ENCODE measurements at places on chromosomes 1 and 21.

DNA sequence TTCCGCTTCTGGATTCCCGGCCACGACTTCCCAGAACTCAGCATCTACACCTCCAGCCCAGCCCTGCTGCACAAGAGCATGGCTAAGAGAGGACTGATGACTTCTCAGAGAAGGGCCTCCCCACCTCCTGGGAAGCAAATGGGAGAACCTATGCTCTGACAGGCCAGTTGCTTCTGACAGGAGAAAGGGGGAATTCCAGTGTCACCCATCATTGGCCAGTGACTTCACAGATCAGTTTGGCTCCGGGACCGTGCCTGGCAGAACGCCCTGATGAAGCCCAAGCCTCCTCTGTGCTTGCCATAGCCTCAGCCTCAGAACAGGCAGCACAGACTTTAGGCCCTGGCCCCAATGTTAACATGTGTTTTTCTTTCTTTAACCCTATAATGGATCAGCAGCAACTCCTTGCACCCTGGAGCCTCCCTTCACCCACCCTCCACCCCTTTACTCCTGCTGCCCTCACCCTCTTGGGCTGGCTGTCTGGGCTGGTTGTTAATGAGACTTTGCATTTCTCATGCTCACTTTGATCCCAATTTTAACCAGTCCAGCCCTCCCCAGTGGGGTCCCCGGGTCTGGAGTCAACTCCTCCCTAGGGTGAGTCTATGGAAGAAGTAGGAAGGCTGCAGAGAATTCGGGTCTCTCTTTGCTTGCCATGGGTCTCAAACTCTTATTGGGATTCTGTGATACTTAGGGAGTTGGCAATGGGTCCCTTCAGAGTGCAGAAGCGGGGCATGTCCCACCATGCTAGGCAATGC lies 42.7 kb upstream of the SLC30A1 start:
- DNase-seq, result no peak

DNA sequence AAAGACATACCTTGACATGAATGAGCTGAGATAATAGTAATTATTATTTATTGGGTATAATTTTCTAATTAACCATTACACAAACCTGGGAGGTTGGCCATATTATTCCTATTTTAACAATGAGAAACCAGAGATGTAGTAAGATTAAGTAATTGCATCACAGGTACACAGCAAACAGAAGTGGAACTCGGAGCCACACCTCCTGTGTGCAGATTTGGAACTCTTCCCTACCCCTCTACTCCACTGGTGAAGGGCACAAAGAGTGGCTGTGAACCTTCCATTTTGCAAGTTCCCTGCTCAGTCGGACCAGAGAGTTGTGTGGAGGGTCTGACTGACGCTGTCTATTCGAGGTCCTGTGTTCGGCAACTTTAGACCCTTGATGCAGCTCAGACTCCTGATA lies 45.0 kb downstream of the NGF start:
- DNase-seq, result no peak

GRCh38 chr1:185408700-185409270 lies 91.7 kb upstream of the IVNS1ABP start:
- no peak for DNase-seq

GRCh38 chr1:99546432-99547416 lies 99.2 kb upstream of the PALMD start:
- DNase-seq, result no peak

DNA sequence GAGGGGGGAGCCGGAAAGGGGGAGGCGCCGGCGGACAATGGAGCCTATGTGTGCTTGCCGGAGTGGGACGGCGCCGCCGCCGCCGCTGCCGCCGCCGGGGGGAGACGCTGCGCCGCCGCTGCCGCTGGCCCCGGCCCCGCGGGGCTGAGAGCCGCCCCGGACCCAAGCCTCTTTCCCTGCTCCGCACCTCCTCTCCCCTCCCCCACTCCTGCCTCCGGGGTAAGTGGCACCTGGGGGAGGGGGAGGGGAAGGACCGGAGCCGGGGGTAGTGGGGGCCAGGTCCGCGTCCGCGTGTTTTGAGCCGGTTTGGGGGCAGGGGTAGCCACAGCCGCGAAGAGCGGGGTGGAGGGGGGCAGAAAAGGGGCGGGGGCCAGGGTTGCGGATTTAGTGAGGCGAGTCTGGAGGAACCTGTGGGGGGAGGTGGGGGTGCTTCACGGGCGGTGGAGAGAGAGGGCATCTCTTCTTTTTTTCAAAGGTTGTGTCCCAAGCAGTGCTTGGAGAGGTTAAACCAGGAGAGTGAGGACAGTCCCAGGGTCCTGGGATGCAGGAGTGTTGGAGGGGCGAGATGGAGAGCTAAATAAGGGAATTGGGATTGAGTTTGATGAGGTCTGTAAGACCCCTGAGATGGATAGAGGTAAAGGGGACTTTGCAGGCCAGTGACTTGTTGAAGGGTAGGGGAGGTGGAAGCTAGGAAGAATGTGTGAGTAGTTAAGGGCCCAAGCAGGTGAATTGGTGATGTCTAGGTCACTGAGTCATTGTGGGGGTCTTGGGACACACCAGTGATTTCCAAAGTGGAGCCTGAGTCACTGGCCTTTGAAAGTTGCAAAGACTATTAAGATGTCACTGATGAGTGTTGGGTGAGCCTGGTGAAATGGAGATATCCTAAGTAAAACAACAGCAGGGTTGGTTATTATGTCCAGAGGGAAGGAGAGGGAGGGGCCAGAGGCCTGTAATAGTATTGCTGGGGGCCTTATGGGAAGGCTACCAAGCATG lies 59.1 kb downstream of the BCL9 start:
- DNase-seq, result no peak

DNA sequence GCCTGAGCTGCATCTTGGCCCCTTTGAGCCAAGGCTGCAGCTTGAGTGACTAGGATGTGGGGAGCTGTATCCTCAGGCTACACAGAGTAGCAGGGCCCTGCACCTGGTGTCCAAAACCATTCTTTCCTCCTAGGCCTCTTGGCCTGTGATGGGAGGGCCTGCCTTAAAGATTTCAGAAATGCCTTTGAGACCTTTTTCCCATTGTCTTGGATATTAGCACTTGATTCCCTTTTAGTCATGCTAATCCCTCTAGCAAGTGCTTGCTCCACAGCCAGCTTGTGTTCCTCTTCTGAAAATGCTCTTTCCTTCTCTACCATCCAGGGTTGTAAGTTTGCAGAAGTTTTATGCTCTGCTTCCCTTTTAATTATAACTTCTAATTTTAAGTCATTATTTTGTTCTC lies 21.7 kb upstream of the KIRREL1 start:
- no peak for DNase-seq

DNA sequence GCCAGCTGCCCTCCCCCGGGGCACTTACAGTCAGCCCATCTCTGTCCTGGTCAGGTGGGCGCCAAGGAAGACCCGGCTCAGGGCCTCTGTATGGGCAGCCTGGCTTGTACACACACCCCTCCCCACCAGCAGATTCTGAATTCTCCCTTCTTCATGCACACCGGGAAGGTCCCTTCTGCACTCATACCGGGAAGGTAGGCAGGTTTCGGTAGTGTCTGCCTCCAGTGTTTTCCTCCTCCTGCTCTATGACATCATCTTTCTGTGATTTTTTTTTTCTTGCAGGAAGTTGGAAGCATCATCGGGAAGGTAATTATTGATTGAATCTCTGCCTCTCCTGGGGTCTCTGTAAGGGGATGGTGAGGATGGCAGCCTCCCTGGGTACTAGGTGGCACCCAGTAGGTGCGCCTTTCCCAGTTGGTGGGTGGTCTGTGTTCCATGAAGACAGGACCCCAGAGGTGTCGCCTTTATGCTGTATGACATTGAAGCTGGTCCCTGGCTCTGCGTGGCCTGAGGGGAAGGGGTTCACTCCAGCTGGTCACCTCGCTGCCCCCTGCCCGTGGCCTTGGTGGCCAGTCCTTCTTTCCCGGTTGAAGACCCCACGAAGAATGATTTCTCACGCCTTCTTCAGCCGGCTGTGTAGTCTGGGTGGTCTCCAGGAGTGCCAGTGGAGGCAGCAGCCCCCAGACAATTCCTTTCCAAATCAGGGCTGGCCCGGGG lies 82.1 kb upstream of the COL6A1 start:
- no peak for DNase-seq
